Activated naive CD8-positive, alpha-beta T cell treated with anti-CD3 and anti-CD28 coated beads for 36 hours (primary cell): ENCODE measurements at places on chromosomes 2 and 18.

GRCh38 chr2:226788064-226788463 lies 11.6 kb downstream of the IRS1 start:
- no peak for DNase-seq

- no peak for DNase-seq
Measured at GRCh38 chr2:104702031-104702850, 151.7 kb upstream of the POU3F3 start.

GRCh38 chr2:175559613-175560012 lies 378.1 kb upstream of the ATP5MC3 start:
- DNase-seq, result no peak

- DNase-seq, result no peak
Measured at GRCh38 chr18:24582771-24583170, 122.3 kb downstream of the HRH4 start.

DNA sequence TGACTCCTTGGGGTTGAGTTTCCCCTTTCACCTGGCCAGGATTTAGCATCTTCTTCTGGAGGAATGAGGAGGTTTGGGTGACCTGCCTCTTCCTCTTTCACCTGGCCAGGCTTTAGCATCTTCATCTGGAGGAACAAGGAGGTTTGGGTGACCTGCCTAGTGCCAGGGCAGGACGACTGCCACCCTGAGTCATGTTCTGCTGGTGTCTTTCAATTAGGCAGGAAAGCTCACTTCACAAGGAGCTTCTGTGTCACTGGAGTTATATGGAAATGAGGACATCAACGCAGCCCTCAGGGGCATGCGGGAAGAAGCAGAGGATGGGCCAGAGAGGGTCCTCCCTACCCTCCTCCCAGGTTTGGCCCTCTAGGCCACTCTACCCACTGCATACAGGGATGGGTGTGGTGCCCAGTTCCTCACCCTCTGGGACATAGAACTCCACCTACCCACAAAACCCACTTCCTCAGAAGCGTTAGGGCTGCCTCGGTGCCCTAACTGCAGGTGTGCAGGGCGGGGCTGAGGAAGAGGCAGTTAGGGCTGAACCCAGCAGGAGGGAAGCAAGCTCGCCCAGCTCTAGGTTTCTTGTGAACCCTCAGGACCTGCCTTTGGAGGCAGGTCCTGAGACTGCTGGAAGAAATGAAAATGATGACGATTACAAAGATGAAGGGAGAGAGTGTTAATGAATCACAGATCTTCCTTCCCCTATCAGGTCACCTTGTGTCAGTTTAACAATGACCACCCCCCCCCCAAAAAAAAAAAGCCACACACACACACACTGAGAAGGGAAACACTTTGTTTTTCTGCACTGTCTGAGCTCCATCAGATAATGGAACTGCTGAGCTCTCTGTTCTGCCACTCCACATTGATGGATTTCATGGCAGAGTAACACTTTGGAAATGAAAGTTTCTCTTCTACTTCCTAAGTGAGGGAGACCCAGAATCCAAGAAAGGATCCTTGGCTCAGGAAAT lies 71.0 kb downstream of the ARL4C start:
- peak; percentile 63 for DNase-seq

GRCh38 chr2:237862528-237862895 lies 3.1 kb downstream of the RAMP1 start:
- DNase-seq, result no peak

DNA sequence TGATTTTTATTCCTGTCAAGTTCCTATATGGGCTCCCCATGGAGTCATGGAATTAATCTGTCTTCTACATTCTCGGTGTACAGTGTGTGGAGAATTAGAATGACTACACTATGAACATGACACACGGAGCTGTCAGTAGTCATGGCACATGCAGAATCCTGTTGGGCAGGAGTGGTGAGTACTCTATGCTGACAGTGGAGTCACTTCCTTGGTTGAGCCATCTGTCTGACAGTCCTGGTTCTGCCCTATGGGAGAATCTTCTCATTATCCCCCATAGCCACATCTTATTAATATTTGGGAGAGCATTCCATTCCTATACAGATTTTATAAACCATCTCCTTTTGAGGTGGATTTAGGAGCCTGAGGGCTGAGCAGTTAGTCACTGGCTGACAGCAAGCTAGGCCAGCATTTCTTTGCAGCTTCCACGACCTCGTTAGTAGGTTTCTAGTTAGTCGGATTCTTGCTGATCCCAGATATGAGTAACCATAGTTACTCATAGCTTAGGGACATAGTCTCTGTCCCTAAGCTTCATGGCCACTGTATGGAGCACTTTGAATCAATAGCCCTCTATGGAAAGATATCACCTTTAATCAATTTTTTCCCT lies 90.6 kb downstream of the MDH1 start:
- DNase-seq, result no peak

DNA sequence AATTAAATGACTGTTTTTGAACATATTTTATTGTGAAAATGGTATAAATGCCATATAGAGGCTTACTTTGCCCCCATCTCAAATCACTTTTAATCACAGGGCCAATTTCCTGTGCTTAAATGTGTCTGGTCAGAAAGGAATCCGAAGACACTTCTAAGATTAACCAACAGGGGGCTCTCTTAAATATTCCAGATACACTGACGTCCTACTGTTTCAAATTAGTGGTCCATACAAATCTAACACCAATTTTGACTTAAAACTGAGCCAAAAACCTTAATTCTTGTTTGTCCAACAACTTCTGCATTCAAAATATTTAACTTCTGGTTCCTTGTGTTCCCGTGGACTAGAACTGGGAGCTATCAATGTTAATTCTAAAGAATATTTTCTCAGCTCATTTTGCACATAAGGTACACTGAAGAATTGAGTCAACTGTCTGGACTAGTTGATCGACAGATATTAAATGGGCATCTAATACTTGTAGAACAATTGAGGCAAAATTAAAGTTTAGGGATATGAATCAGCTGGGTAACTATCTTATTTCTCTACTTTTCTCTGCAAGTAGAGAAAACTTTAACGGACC lies 557.5 kb downstream of the ARHGAP15 start:
- DNase-seq, result no peak

GRCh38 chr2:182559623-182560022 lies 132.8 kb upstream of the PDE1A start:
- DNase-seq, result no peak

GRCh38 chr2:33316328-33316727 lies 160.1 kb upstream of the RASGRP3 start:
- no peak for DNase-seq

DNA sequence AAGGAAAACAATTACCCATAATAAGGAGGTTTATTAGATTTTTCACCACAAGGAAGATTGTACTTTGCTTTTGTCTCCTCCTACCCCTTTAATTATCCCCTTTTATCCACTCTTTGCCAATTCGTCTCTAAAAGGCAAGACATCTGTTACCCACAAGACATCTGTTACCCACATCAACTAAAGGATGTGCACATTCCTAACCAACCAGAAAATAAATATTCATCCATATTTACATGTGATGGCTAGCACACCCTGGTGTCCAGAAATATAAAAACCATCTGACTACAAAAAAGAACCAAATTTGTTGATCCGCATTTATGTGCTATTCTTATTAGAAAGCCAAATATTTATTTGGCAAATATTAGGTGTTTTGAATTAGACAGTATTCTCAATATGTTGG lies 35.7 kb downstream of the ACVR1C start:
- DNase-seq, result no peak

- DNase-seq, result no peak
Measured at GRCh38 chr2:7707723-7708122, 790.5 kb downstream of the RNF144A start.

GRCh38 chr2:74507926-74508520 lies 528 bp upstream of the PCGF1 start:
- DNase-seq, result no peak

- DNase-seq, result peak; percentile 40
Measured at GRCh38 chr2:119011162-119011909, 69.3 kb downstream of the MARCO start.

DNA sequence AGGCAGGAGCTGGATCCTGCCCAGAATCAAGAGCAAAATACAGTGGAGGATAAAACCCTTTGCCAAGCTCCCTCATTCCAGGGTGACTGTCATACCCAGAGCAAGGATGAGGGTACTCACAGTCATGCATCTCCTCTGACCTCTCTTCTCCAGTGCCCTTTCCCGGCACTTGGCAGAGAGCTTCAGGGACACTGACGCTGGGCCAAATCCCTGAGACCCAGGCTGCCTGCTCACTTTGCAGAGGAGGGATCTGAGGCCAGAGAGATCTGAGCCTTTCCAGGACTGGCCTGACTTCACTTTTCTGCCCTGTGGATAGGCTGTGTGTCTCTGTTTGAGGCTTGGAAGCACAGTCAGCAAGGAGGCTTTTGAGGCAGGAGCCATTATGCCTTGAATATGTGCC lies 330.0 kb downstream of the CELF4 start:
- DNase-seq, result no peak

DNA sequence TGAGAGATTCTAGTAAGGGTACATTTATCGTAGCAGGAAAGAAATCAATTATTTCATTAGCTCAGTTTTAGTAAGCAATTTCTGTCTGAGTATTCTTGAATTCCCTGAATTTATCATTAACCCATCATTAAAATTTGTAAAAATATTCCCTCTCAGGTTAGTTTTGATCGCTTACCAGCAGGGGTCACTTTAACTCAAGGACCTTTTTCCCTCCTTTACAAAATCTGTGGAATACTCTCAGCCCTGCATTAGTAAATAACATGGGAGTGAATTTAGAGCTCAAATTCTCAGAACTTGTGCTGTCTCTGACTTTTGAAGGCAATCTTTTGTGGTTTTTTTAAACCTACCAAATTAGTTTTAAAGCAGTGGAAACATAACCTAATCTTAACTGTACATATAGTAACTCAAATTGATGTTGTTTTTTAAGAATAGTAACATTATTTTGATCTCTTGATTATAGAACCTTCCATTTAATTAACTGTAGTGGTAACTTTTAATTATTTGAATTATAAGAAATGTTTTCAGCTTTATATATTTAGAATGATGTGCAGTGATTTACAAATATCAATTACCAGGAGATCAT lies 97.2 kb downstream of the AGPS start:
- DNase-seq, result no peak

- DNase-seq, result no peak
Measured at GRCh38 chr18:79888016-79888415, 63.4 kb downstream of the SLC66A2 start.

DNA sequence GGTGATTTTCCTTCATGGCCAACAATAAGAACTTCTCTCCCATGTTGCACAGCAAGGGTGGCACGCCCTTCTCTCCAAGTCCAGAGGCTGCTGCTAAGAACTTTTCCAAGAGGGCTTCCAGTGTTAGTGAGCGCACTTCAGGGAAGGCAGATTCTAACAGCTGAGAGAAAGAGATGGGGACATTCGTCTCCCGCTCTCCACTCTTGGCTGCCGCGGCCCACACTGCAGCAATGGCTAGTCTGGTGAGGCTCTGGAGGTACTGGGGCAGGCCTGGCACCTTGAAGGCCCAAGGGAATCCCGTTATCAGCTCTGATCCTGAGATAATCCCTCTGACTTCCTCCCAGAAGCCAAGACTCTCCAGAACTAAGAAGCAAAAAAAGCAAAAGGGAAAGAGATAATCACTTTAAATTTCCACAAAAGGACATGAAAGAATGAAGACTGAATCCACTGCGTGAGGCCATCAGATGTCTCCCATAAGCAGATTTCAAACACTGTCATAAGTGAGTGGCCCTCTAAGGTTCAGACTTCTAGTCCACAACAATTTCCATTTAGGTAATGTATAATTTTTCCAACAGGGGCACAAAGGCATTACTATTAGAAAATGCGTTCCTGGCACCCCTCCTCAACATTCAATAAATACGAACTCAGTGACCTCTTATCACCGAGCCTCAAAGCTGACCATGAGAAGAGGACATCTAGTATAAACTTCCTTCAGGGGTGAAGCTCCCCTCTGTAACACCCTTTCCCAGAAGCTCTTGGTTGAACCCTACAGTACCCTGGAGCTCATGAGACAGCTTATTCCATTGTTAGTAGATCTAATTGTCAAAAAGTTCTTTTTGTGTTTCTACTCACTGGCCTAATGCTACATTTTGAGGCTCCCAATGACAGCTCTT lies 66.7 kb upstream of the ZFP36L2 start:
- DNase-seq, result no peak

DNA sequence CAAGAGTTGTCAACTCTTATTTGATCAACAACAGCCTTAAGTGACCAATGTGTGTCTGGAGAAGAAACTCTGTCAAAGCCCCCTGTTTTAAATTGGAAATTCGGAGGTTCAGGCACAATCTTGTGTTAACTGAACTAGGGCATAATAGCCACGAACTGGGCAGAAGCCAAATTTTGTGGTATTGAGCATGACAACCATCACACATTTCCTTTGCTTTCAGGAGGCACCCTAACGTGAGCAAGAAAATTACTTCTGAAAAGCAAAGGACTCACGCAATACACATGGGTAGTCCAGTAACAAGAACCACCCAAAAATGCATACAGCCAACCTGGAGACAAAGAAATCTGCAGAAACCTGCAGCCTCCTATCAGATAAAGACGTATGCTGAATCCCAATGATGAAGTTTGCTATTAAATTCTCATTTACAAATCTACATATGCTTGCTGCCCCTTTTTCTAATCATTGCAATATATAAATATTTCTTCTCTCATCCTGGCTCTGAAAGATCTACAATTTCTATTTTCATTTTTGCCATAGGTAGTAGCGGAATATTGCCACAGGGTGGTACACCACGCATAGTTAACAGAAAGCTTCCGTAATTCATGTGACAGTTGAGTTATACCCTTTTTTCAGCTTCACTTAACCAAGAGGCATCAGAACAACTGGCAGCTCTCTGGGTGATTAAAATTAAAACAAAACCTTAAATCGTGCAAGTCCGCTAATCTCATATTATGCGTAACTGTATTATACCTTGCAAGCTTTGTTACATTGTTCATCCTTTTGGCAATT lies 495.8 kb downstream of the NRXN1 start:
- no peak for DNase-seq

DNA sequence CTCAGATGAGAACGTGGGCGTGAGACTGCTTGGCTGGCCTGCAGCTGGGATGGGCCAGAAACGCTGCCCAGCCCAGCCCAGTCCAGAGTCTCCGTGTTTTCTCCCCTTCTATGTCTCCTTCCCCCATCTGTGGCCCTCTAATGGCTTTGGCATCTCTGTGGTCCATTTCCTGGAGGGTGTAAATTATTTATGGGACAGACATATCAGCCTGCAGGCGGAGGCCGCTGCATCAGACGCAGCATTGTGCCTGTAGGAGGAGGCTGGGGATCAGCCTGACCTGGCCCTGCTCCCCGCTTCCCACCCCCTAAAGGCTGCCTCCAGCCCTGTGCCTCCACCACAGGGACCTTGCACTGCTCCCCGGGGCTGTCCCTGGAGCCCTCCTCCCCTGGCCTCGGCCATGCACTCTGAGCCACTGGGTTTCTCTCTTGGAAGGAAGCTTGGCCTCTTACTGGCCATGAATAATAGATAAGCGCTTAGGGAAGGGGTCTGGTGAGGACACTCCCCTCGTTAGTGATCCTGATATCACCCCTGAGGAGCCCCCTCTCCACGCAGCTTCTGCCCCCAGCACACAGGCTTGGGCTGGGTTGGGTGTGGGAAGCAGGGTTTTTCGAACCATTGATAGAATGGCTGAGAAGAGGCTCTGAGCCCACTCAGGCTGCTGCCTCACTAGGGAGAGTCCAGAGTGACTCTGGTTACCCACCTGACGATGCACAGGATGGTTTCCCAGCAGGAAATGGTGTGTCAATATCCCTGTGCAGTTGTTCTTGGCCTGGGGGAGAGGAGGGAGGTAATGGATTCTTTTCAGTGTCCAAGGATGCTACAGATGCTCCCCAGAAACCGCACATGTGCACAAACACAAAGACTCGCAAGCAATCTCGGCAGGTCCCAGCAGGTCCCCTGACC lies 185.5 kb downstream of the MYCN start:
- DNase-seq, result no peak
